T-helper 17 cell (primary cell): ENCODE measurements at places on chromosomes 11 and 22. TPM values are rescaled to one million over a fixed set of nuclear protein-coding genes. Genes with fewer than 3 reads are reported as not detected.

- peaks cover 5% of the 10 kb centered on the region for H3K27me3 ChIP-seq
- DNase-seq = no peak
- H3K4me1 ChIP-seq = peaks cover 12% of the 10 kb centered on the region
- H3K4me3 ChIP-seq = peak overlapping the region; percentile 76
Measured at GRCh38 chr22:20965104-20965887, 1.8 kb upstream of the AIFM3 start.

DNA sequence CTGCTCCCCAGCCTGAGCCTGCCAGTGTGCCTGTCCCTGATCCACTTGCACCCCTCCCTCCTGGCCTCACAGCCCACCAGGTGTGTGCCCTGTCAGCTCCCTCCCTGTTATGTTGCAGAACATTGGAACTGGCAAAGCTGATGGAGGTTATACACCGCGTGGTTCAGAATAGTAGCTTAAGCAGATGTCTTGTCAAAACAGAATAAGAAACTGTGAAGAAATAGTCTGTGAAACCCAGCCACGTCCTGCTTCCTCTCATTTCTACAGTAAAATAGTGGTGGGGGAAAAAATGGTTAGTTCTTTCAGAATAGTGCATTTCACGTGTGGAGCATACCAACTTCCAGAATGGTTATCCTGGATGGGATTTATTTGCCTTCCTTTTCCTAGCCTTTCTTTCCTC lies 161.2 kb upstream of the NAV2 start:
- peaks cover 6% of the 10 kb centered on the region for H3K4me1 ChIP-seq
- H3K4me3 ChIP-seq = no peak overlapping the region
- H3K27me3 ChIP-seq = peaks cover 48% of the 10 kb centered on the region
- H3K27ac ChIP-seq = no peak overlapping the region

GRCh38 chr22:26168330-26168851 lies 871 bp upstream of the SEZ6L start:
- no peak overlapping the region for H3K4me3 ChIP-seq
- peaks cover 2% of the 10 kb centered on the region for H3K36me3 ChIP-seq
- no peak for DNase-seq
- H3K4me1 ChIP-seq = peaks cover 6% of the 10 kb centered on the region
- H3K27me3 ChIP-seq = peaks cover 86% of the 10 kb centered on the region
- no peak overlapping the region for H3K27ac ChIP-seq

- DNase-seq = no peak
- H3K4me3 ChIP-seq = no peak overlapping the region
- no peaks in the 10 kb centered on the region for H3K4me1 ChIP-seq
- H3K27ac ChIP-seq = no peak overlapping the region
Measured at GRCh38 chr22:22995166-22995565, 75.2 kb upstream of the GNAZ start.

DNA sequence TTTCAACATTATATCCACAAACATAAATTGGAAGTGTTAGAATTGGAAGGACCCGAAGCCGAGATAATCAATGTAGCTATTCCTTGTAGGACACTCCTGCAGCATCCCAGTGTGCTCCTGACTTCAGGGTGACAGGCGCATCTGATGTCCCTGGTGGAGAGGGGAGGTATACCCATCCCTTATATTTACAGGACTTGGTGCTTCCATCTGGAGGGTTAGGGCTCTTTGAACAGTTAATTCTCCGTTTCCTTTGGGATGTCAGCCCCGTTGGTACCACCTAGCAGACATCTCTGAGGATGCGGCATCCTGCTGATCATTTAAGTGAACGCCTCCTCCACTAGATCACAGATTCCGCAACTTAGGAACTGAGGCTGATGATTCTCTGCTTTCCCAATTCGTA lies 451.3 kb downstream of the OPCML start:
- H3K4me3 ChIP-seq = no peak overlapping the region
- peaks cover 2% of the 10 kb centered on the region for H3K36me3 ChIP-seq
- H3K27ac ChIP-seq = no peak overlapping the region

TMEM135 gene
- total RNA-seq = 25.3 TPM

MAJIN gene
- not detected for total RNA-seq

CD6 gene
- total RNA-seq = 533 TPM

DEUP1 gene
- total RNA-seq = not detected
